Stimulated activated CD4-positive, alpha-beta T cell treated with anti-CD3 and anti-CD28 coated beads, TNF-alpha, amount 100 ng/mL, for 48 hours (primary cell): ENCODE measurements at places on chromosomes 3 and 15.
A peak's percentile ranks its signal among the peaks of the same experiment; 100 is the strongest.

DNA sequence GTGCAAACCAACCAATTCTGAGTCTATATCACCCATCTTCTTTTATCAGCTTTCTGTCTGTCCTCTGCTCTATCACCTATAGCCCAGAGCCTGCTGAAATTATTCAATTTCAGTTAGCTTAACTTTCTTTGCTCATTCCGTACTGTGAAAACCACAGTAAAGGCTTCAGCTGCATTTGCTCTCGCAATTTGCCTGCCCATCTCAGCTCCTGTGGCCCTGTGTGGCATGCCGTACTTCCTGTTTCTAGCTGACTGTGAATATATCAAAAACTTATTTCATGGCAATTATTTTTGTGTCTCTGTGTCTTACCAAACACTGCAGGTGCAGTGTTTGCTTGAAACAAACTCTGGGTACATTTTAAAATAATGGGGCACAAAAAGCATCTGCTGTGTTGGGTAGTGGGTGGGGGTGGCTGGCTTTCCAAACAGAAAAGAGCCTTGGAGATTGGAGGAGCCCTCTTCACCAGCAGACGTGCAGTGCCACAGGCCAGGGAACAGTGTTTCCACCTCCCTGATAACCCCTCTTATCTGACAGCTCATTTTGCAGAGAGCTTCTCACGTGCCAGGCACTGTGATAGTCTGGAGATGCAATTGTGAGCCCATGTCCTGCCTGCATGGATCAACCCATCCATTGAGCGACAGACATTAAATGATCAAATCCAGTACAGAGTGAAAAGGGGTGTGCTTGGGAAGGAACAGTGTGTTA lies 45.2 kb downstream of the GASK1A start:
- DNase-seq: peak; percentile 6

DNA sequence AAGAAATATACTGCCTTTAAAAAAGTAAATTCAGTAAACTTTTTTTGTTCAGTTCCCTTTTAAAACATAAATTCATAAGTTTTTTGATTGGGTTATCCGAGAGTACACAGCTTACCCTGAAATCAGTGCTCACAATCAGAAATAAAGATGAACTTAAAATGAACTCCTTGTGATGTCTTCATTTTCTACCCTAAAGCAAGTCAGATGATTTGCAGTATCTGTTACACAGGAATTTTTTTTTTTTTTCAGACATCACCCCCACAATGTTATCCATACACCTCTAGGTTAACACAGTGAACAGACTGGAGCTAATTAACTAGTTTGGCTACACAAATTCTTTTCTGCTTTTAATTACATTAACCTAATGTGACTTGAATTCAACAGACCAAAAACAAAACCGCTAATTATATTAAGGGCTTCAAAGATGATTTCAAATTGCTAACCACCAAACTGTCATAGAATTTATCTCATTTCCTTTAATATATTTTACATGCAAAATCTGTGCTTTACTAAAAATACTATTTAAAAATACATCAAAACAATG lies 1042.0 kb downstream of the ROBO1 start:
- no peak for DNase-seq

- peak; percentile 30 for DNase-seq
These were observed 500.4 kb downstream of the SHQ1 start for GRCh38 chr3:72347819-72348319.

DNA sequence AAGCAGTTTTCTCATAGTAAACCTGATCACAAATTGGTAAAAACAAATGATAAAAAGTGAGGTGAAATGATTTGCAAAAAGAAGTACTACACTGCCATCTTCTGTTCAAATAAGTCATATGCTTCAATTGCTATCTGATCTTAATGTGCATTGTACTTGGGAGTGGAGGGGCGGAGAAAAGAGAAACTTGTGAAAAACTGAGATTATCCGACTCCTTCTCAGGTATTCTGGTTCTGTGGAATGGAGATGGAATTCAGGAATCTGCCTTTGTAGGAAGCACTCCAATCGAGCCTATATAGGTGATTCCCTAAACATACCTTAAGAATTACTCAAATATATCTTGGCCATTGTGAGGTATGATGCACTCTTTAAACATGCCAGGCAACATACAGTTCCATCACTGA lies 180.6 kb downstream of the CHL1 start:
- DNase-seq: no peak

DNA sequence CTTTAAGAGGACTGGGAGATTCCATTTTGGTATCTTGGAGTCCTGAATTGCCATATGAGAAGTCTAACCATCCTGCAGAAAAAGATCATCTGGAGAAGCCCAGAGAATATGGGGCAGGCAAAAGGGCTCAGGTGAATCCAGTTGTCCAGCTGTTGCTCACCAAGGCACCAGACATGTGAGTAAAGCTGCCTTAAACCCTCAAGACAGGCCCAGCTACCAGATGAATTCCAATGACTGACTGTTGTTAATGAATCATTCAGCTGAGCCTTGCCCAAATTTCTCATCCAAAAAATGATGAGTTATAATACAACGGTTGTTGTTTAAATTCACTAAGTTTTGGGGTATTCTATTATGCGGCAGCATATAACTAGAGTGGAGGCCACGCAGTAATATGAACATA lies 22.0 kb upstream of the NANOGP8 start:
- DNase-seq: no peak

GRCh38 chr3:171455603-171456550 lies 4.3 kb downstream of the TNIK start:
- no peak for DNase-seq

DNA sequence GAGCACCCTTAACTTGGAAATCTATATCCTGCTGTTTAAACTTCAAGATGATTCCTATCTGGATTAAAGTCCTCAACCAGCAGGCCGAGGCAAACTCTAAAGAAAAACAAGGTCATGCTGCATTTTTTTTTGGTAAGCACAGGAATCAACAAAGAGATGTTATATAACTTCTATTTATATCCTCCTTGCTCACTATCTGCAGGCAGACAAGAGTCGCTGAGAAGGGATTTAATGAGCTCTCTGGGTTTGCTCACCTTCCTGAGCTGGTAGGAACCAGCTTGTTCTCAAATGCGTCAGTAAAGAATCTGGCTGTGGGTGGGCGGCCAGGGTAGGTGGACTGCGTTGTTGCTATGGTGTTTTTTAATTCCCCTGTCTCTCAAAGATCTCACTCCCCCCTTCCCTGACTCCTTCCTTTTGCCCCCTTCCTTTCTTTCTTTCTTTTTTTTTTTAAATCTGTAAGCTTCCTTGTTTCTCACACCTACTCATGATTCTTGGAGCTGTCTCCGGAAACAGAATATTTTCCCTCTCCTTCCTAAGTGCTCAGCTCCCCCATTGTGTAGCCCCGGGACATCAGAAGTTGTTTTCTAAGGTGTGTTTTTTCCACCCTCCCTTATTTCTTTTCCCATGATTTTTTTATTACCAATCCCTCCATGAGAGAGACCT lies 228.8 kb upstream of the BHLHE40 start:
- DNase-seq: no peak

DNA sequence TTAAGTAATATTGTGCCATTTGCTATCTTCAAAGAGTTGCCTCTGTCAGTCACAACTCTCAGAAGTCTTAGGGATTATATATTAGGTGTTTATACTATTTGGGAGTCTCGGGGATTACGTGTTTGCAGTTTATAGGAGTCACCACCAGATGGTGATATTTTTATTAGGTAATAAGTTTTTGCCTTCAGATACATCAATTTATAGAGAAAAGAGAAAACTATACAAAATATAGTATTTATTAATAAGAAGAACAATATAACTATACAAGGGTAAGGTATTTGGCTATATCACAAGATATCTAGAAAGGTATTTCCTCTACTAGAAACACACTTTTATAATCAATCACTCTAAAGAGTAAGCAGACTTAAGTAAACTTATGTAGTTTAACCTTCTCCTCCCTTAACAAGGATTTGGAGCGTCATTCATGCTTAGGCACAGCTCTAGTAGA lies 10.7 kb upstream of the DHX36 start:
- DNase-seq: no peak
